ENCODE measurements at places on chromosomes 4 and X.

DNA sequence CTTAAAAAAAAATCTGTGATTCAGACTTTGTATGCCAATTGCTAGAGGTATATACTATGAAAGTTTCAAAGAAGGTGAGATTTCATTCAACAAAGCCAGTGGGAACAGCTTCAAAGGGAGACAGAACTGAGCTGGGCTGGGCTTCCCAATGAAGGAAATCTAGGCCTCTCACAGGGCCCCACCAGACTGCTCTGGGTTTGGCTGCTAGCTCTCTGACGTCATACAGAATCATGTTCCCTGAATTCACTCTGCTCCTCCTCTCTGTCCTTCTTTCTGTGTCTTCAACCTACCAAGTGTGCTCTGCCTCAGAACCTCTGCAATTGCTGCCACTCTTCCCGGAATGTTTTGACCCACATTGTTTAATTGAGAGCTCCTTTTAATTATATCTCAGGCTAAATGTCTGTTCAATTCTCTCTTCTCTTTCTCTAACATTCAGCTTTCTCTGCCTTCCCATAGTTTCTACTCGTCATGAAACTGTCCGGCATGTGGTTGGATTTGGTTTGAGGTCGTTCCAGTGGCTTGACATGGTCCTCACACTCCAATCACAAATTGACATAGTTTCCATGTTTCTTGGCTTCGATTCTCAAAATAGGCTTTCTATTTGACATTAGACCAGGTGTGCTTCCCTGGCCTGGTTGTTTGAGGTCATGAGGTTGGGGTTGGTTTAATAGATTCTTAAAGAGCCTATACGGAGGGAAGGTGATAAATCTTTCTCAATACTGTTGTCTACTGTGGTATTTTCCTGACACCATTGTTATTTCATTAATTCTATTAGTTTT is 282.1 kb upstream of the EMCN start:
- no peak for DNase-seq

DNA sequence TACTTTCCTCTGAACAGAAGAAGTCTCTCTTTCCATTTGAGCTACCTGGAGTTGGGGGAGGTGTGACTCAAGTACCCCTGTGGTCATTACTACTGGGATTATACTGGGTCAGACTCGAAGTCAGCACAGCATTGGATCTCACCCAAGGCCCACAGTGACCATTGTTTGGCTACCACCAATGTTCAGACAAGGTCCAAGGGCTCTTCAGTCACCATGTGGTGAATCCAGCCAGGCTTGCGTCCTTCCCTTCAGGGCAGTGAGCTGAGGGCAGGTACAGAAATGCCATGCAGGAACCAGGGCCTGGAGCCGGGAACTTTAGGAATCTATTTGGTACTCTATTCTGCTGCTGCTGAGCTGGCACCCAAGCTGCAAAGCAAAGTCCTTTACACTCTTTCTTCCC is 5.5 kb upstream of the SLC4A4 start:
- DNase-seq: no peak

- no peak for DNase-seq
These were observed 61.2 kb downstream of the STARD8 start for GRCh38 chrX:68708503-68709290.

DNA sequence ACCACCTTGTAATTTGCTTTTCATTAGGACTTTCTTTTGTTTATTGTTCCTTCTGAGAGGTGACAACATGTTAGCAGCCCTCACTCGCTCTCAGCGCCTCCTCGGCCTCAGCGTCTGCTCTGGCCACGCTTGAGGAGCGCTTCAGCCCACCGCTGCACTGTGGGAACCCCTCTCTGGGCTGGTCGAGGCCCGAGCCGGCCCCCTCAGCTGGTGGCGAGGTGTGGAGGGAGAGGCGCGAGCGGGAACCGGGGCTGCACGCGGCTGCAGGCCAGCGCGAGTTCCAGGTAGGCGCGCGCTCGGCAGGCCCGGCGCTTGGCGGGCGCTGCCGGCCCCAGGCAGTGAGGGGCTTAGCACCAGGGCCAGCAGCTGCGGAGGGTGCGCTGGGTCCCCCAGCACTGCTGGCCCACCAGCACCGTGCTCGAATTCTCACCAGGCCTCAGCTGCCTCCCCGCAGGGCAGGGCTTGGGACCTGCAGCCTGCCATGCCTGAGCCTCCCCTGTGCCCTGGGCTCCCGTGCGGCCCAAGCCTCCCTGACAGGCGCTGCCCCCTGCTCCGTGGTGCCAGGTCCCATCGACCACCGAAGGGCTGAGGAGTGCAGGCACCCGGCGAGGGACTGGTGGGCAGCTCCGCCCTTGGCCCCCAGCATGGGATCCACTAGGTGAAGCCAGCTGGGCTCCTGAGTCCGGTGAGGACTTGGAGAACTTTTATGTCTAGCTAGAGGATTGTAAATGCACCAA is 9.2 kb upstream of the AP1AR start:
- DNase-seq: no peak

DNA sequence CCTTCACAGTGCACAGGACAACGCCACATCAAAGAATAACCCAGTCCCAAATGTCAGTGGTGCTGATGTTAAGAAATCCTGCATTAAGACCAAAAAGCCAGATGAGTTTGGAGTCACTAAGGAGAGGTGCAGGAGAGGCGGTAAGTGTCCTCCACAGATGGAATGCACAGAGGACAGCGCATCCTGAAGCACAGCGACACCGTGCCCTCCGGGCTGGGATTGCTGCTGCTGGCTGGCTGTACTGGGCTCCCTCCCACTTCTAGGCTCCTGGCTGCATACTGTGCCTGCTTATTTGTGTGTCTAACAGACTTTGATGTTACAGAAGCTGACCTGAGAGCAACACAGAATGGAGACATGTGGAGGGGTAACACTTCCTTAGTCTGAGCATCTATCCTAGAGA is 325.6 kb upstream of the BOD1L1 start:
- DNase-seq: no peak

GRCh38 chr4:184100297-184100885 is 117.3 kb downstream of the ENPP6 start:
- DNase-seq: peak; percentile 22

DNA sequence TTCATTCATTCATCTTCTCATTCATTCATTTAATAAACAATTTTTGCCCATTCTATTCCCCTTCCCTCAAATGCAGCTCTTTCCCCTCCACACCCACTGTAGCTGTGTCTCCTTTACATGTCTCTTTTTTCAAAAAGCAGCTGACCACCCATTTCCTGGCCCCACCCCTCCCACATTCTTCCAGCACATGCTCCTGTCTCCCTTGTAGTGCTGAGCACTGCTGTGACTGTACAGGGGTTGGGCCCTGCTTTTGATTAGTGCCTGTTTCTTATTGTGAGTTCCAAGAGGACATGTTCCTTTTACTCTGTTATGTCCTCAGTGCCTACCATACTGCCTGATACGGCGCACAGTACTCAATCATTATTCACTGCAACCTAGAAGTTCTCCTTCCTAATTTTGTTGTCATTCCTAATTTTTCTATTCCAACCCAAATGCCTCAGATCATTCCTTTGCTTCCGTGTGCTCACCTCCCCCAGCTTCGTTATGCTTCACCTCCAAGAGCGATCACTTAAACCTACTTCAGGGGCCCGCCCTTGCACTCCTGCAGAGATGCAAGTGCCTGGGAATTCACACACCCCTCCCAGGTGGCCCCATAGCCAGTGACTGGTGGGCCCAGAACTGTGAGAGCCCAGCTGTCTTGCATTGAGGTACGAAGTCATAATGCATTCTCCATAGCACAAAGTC is 152.2 kb downstream of the STK32B start:
- no peak for DNase-seq

DNA sequence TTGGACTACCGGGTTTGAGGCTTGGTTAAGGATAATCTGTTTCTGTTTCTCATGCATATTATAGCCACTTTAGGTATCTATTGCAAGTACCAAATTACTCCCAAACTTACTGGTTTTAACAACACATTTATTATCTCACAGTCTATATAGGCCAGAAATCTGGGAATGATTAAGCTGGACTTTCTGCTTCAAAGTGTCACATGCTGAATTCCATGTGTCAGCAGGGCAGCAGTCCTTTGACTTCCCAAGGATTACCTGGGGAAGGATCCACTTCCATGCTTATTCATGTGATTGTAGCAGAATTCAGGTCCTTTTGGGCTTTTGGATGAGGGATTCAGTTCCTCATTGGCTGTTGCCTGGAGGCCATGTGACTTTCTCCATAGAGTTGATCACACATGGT is 349.0 kb upstream of the TRAM1L1 start:
- DNase-seq: no peak

DNA sequence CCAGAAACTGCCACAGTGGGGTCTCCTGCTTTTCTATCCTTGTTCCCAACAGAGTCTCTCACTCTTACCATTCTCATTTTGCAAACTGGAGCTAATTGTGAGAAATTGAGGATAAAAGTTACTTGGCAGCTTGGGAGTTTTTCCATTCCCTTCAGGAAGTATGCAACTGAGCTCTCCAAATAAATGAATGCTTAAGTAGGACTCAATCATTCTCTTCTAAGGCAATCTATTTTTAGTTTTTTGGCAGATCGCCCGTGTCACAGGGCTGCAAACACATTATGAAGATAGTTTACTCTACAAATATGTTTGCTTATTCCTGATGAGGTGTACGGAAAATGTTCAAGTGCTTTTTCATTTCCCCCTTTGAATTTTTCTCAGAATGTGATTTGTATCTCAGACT is 5.3 kb downstream of the ASB11 start:
- no peak for DNase-seq

GRCh38 chrX:906586-906985 is 276.0 kb downstream of the SHOX start:
- no peak for DNase-seq

DNA sequence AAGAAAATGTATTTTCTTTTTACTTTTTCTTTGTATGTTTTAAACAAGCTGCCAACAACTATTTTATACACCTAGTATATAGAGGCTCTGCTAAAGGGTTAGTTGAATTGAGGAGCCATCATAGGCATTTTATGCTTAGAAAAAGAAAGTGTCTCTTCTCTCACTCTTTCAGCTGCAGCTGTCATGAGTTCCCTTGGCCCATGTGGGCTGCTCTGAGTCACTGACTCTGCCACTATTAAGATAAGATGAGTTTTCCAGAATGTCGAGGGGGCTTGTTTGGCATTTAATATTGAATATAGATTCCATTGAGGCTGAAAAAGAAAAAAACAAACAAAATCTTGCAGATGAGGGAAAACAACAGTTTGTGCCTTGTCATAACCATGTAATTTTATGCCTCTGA is 126.0 kb upstream of the PAQR3 start:
- no peak for DNase-seq

GRCh38 chr4:159221280-159221679 is 118.4 kb downstream of the RAPGEF2 start:
- DNase-seq: no peak

GRCh38 chr4:25928379-25929297 is 14.6 kb downstream of the SMIM20 start:
- DNase-seq: no peak

DNA sequence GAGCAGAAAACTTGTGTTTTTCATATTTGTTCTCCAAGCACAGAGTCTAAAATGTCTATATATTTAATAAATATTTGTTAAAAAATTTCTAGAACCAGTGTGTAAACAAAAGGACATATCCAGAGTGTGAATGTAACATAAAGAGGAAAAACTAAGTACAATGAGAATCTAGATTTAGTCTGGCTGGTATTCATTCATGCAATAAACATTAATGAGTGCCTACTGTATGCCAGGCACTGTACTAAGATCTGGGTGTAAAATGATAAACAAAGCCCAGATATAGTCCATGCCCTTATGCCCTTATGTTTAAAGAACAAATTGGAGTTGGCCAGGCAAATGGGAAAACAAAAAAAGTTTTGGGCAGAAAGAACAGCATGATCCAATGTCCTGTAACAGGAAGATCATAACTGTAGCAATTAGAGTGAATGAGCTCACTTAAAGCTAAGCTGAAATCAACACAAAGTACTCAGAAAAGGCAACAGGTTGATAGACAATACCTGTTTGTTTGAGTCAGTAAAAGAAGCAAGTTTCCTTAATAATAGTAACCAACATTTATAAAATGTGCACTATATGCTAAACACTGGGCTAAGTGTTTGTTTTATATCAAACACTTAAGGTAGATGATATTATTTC is 1.3 kb upstream of the TMLHE start:
- DNase-seq: no peak

DNA sequence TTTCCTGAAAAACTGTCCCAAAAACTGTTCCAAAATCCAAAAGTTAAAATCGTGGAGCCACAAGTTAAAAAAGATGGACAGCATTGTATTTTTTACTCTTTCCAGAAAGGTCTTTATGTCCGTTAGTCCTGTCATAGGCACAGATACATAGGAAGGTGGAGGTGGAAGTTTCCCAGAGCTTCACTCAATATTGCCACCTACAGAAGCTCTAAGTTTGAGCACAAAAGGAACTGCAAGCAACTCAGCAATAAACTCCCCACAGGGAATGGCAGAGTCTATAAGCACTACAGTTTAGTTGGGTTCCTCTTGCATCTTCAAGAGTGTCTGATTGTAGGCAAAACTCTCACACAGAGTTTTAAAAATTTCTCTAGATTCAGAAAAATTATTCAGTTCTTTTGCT is 22.0 kb upstream of the UGT2B4 start:
- no peak for DNase-seq

DNA sequence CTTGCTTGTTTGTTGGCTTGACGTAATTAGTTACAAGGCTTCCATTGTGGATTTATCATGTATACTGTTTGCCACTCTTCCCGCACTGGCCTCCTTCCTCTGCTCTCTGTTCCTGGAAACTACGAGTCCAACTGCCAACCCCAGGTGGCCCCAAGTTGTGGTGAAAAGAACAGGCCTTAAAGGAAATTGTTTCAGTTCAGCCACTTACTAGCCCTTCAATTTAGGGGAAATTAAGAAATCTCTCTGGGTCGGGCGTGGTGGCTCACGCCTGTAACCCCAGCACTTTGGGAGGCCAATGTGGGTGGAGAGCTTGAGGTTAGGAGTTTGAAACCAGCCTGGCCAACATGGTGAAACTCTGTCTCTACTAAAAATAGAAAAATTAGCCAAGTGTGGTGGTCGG is 28.0 kb downstream of the RBM47 start:
- no peak for DNase-seq

DNA sequence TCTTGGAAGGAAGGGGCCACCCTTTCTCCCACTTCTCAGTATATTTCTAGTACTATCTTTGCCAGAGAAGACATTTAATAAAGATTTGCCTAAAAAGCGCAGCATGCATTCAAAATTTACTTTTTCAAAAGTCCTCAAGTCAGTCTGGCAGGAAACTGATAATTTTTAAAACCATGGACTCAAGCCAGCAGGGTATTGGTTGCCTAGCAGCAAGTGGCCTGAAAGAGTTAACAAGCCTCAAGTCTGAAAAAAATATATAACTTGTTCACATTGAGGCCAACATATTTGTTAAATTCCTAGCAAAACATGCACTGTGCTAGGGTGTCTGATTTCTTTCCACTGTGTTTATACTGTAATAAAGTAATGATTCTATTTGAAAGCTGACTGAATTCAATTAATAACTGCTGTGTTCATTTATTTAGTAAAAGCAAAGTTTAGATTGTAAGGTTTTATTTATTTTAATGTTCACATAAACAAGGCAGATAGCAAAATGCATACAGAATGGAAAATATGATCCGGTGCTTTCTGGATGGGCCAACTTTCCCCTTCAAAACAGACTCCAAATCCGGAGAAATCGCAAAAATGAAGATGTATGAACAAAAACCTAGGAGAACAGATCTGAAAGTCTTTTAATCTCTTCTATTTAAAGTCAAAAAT is 218.5 kb upstream of the FGF13 start:
- DNase-seq: no peak

- no peak for DNase-seq
These were observed 856.0 kb downstream of the TRAM1L1 start for GRCh38 chr4:116229420-116229819.

All from stimulated activated CD4-positive, alpha-beta T cell treated with anti-CD3 and anti-CD28 coated beads, Interleukin-15, amount 100 ng/mL, for 1 hour (primary cell).